ENCODE measurements at places on chromosomes 2 and 18.

GRCh38 chr18:68172842-68173549 lies 541.9 kb downstream of the TMX3 start:
- no peak overlapping the region for H3K4me3 ChIP-seq
- no peaks in the 10 kb centered on the region for H3K4me1 ChIP-seq
- DNase-seq, result no peak
- no peaks in the 10 kb centered on the region for H3K36me3 ChIP-seq
- H3K27me3 ChIP-seq, result no peaks in the 10 kb centered on the region
- no peak overlapping the region for H3K27ac ChIP-seq

- no peak overlapping the region for H3K27ac ChIP-seq
- H3K27me3 ChIP-seq, result no peaks in the 10 kb centered on the region
- H3K4me3 ChIP-seq, result no peak overlapping the region
- no peaks in the 10 kb centered on the region for H3K4me1 ChIP-seq
- DNase-seq, result no peak
Measured at GRCh38 chr2:102520009-102520408, 47.0 kb downstream of the SLC9A4 start.

- H3K27me3 ChIP-seq, result peaks cover 12% of the 10 kb centered on the region
- no peak overlapping the region for H3K4me3 ChIP-seq
- DNase-seq, result no peak
- H3K4me1 ChIP-seq, result no peaks in the 10 kb centered on the region
- H3K27ac ChIP-seq, result no peak overlapping the region
- no peaks in the 10 kb centered on the region for H3K36me3 ChIP-seq
Measured at GRCh38 chr2:198322275-198322674, 517.9 kb downstream of the PLCL1 start.

- H3K36me3 ChIP-seq, result no peaks in the 10 kb centered on the region
- DNase-seq, result no peak
- no peaks in the 10 kb centered on the region for H3K4me1 ChIP-seq
- no peak overlapping the region for H3K27ac ChIP-seq
- H3K27me3 ChIP-seq, result peaks cover 8% of the 10 kb centered on the region
Measured at GRCh38 chr2:66948234-66948633, 448.9 kb upstream of the ETAA1 start.

GRCh38 chr2:129396980-129397599 lies 582.4 kb upstream of the RAB6C start:
- no peak for DNase-seq
- no peak overlapping the region for H3K4me3 ChIP-seq
- H3K36me3 ChIP-seq, result no peaks in the 10 kb centered on the region
- H3K27me3 ChIP-seq, result peaks cover 4% of the 10 kb centered on the region
- H3K27ac ChIP-seq, result no peak overlapping the region

- peaks cover 16% of the 10 kb centered on the region for H3K4me1 ChIP-seq
- H3K27ac ChIP-seq, result no peak overlapping the region
- no peaks in the 10 kb centered on the region for H3K27me3 ChIP-seq
- no peaks in the 10 kb centered on the region for H3K36me3 ChIP-seq
Measured at GRCh38 chr2:217456016-217456415, 546.8 kb downstream of the TNS1 start.

GRCh38 chr2:70987386-70987785 lies 7.3 kb downstream of the TEX261 start:
- H3K4me3 ChIP-seq, result no peak overlapping the region
- peaks cover 15% of the 10 kb centered on the region for H3K36me3 ChIP-seq
- H3K4me1 ChIP-seq, result peaks cover 4% of the 10 kb centered on the region

GRCh38 chr2:237861875-237862527 lies 2.6 kb downstream of the RAMP1 start:
- peaks cover 49% of the 10 kb centered on the region for H3K27me3 ChIP-seq
- H3K27ac ChIP-seq, result peak overlapping the region; percentile 68
- peak overlapping the region; percentile 80 for H3K4me3 ChIP-seq
- H3K4me1 ChIP-seq, result peaks cover 30% of the 10 kb centered on the region
- no peak for DNase-seq

DNA sequence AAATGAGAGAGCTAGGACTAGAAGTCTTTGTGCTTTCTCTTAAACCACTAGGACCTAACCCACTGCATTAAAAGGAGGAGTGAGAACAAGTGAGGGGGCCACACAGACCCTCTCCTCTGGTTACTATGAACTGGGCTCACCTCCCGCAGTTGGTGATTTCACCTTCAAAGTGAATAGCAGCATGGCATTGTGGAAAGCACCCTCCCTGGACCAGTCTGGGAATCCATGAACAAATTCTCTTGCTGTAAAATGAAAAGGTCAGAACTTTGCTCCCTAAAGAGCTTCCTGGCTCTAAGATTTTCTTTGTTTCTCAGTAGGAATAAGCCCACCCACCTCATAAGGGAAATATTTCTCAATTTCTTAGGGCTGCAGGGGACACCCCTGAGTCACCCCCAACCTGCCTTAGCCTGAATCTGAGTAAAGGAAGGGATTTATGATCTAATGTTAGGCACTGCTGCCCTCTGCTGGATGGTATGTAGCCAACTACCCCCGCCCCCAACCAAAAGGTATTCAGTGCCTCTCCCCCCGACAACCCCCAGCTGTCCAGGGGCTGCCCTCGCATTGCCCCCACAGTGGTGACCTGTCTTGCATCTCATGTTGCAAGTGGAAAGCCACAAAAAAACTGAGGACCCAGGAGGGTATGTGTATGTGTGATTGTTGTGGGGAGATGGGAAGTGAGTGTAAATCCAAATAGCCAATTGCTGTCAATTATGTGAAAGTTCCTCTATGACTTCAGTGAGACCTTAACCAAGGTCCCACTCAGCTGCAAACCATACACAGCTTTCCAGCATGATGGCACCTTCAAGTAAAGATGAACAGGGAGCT lies 230.9 kb upstream of the SLC14A2 start:
- H3K36me3 ChIP-seq, result no peaks in the 10 kb centered on the region
- no peaks in the 10 kb centered on the region for H3K27me3 ChIP-seq
- H3K27ac ChIP-seq, result peak overlapping the region; percentile 68
- H3K4me1 ChIP-seq, result peaks cover 34% of the 10 kb centered on the region
- DNase-seq, result no peak

DNA sequence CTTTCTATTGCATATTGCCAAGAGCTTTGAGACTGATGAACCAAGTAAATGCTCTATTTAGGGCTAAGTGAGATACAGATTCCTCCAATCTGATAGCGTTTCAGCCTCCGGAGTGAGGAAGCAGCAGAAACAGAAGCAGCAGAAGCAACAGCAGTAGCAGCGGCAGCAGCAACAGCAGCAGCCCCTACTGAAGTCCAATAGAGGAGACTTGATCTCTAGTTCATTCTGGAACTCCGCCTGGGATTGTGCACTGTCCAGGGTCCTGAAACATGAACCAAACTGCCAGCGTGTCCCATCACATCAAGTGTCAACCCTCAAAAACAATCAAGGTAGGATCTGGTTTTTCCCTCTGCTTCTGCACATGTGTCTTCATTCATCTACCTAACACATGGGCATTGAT lies at the start of gene DPP10:
TSS of gene DPP10 (plus strand) at position 132 of the 400 bp plus-strand sequence.
- no peak within 1 kb of the TSS for H3K4me3 ChIP-seq
- H3K4me1 ChIP-seq, result no peaks in the 10 kb centered on the region
- DNase-seq, result no peak
- peaks cover 6% of the 10 kb centered on the region for H3K27me3 ChIP-seq
- H3K27ac ChIP-seq, result no peak within 1 kb of the TSS
- no peaks in the 10 kb centered on the region for H3K36me3 ChIP-seq

GRCh38 chr18:42183746-42184145 lies 228.7 kb downstream of the PIK3C3 start:
- no peak overlapping the region for H3K4me3 ChIP-seq
- peaks cover 5% of the 10 kb centered on the region for H3K4me1 ChIP-seq
- peaks cover 5% of the 10 kb centered on the region for H3K36me3 ChIP-seq
- DNase-seq, result no peak
- no peaks in the 10 kb centered on the region for H3K27me3 ChIP-seq
- H3K27ac ChIP-seq, result no peak overlapping the region

DNA sequence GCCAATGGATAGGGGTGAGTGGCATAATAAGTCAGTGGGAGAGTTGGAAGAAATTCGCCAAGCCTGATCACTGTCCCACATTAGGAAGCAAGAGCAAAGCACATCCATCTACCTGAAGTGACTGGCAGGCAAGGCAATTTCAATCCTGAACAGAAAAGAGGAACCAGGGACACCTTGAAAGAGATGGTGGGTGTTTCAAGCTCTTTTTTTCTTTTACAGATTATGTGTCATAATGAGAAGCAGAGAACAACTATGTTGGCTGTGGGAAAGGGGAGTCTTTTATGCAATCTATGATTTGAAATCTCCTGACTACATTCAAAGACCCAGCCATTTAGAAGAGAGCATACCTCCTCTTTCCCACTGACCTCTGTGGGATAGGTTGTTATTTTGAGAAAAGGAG lies 63.5 kb downstream of the TGIF1 start:
- peaks cover 20% of the 10 kb centered on the region for H3K4me1 ChIP-seq
- DNase-seq, result no peak
- H3K27ac ChIP-seq, result no peak overlapping the region
- H3K4me3 ChIP-seq, result no peak overlapping the region

All from type B pancreatic cell (in vitro differentiated cells).